Activated CD4-positive, alpha-beta T cell treated with anti-CD3 and anti-CD28 coated beads, Interleukin-2, amount 50 U/mL, for 1 hour (primary cell): ENCODE measurements at places on chromosomes 16 and 17.
A peak's percentile ranks its signal among the peaks of the same experiment; 100 is the strongest.

- no peak for DNase-seq
Measured at GRCh38 chr16:15694499-15694898, 44.5 kb downstream of the NDE1 start.

GRCh38 chr16:16917191-16917785 lies 538.3 kb downstream of the NPIPA7 start:
- no peak for DNase-seq

DNA sequence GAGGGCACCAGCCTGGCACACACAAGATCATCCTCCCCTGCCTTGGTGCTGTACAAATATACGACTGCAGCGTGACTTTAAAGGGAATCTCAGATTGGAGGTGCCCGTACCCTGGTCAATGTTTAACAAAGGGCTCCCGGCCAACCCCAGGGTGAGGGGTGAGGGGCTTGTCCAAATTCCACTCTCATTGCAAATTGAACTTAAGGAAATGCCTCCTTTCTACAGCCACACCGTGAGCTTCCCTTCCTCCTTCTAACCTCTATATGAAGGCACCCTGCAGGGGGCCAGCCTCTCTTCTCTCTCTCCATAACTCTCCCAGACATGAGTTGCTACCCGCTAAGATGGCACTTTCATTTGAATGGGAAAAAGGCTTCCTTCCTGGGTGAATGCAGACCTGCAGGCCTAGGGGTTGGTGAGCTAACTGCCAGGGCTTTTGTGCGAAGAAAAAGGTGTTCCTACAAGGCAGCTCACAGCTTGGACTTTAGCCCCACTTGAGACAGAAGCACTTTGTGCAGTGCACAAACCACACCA lies 76.6 kb downstream of the IRF8 start:
- no peak for DNase-seq

GRCh38 chr16:55737318-55737717 lies 81.5 kb downstream of the SLC6A2 start:
- DNase-seq = no peak

GRCh38 chr17:68431661-68432071 lies 25.6 kb downstream of the WIPI1 start:
- DNase-seq = peak; percentile 59

DNA sequence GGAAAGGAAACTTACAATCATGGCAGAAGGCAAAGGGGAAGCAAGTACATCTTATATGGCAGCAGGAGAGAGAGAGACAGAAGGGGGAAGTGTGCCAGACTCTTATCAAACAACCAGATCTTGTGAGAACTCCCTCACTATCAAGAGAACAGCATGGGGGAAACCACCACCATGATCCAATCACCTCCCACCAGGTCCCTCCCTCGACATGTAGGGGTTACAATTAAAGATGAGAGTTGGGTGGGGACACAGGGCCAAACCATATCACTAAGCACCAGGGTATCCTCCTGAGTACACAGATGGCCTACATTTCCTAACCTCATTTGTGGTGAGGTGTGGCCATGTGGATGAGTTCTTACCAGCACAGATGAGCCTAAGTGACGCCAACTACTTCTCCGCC lies 348.6 kb upstream of the ZFHX3 start:
- no peak for DNase-seq

GRCh38 chr17:31320241-31320640 lies 1.2 kb downstream of the EVI2A start:
- no peak for DNase-seq

- no peak for DNase-seq
Measured at GRCh38 chr17:5541610-5542202, 42.6 kb downstream of the NLRP1 start.

GRCh38 chr17:67180275-67180674 lies 64.7 kb downstream of the HELZ start:
- no peak for DNase-seq

- DNase-seq = no peak
Measured at GRCh38 chr16:55534756-55535155, 25.9 kb downstream of the LPCAT2 start.

- DNase-seq = no peak
Measured at GRCh38 chr16:52647588-52647987, 100.6 kb upstream of the TOX3 start.

DNA sequence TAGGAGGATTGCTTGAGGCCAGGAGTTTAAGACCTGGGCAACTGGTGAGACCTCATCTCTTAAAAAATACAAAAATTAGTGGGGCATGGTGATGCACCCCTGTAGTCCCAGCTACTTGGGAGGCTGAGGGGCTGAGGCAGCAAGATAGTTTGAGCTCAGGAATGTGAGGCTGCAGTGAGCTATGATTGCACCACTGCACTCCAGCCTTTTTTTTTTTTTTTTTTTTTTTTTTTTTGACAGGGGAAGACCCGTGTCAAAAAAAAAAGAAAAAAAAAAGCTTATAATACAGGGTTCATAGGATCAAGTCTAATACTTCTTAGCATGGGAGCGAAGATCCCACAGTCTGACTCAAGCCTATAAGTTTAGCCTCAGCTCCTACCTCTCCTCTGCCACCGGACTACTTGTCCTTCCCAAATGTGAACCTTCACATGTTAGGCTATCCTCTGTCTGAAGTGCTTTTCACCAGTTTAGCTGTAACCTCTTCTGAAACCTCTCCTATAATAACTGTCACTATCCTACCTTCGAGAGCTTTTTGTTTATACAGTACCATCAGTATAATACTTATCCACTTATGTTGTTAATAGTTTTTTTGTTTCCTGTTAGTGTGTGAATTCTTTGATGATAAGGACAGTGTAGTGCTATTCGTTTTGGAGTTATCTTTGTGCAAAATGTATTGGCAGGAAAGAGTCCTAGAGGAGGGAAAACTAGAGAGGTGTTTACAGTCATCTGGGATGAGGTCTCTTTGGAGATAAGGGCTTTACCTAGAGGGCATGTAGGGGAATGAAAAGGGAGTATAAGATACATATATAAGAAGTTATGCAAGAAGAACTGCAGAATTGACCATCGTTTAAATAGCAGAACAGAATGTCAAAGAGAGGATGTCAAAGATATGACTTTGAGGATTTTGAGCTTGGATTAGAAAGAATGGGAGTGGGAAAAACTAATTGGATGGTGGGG lies 15.5 kb downstream of the CPD start:
- no peak for DNase-seq

GRCh38 chr17:81027591-81028505 lies 7.1 kb upstream of the BAIAP2 start:
- DNase-seq = no peak

GRCh38 chr17:82438401-82439193 lies 12.0 kb downstream of the CYBC1 start:
- no peak for DNase-seq
